Substantia nigra (tissue), 51 donors: ENCODE measurements at places on chromosomes 12 and 14.

DNA sequence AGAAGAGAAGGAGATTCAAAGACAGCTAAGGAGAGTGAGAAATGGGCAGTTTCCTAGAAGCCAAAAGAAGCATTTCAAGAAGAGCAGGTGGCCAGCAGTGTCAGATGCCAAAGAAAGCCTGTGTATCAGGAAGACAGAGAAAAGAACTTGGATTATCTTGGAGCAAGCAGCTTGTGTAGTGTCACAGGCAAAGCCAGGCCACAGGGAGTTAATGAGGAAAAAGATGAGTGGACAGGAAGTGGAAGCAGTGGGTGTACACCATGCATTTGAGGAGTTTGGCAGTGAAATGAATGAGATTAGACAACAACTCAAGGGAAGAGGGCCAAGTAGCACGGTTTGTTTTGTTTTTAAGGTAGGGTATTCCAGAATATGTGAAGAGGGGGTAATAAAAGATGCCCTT lies 5.6 kb upstream of the MYH7 start:
- DNase-seq: no peak

DNA sequence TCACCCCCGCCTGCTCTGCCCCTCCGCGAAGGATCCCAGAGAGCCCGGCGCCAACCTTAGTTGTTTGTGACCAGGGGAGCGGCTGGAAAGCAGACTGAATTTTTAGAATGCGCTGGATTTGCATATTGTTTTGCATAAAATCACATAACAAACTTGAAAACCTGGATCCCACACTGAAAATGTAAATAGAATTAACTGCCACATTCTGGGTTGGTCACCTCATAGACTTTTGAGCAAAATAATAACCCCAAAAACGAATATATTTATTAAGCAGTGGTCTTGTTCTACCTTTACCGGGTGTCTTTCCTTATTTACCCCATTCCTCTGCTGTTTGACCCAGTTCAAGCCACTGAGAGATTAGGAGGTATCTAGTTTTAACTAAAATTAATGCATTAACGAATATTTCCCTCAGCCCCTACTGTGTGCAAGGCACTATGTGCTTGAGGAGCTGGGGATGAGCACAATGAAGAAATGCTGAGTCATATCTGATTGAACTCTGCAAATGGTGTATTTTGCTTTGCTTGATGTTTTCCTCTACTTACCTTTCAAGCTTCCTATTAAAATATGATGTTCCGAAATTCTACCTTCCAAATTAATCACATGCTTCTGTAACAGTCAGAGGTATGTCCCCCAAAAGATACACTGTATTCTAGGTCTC lies 438 bp upstream of the EGLN3 start:
- no peak for DNase-seq

GRCh38 chr14:26926585-26926984 lies 328.8 kb upstream of the NOVA1 start:
- no peak for DNase-seq

DNA sequence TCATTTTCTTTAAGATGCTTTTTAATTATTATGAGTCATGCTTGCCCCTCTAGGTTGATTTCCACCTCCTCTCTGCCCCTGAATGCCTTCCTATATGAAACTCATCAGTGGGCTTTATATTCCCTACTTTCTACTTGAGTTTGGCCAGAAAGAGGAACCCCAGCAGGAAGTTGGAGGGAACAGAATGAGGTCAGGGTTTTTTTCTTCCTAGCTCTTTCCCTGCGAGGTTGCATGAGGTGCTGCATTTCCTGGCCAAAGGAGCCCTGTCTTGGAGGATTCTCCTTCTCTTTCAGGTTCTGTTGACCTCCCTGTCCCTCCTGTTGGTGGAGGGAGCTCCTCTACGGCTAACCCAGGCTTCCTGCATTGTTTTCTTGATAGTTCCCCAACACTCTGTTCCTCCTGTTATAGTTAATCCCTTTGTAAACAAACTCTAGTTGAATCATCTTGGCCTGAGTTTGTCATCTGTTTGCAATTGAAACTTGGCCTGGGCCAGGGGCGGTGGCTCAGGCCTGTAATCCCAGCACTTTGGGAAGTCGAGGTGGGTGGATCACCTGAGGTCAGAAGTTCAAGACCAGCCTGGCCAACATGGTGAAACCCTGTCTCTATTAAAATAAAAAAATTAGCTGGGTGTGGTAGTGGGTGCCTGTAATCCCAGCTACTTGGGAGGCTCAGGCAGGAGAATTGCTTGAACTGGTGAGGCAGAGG lies 15.3 kb upstream of the SPIC start:
- no peak for DNase-seq

- DNase-seq: no peak
Observed at GRCh38 chr12:113231235-113232088, 10.2 kb downstream of the TPCN1 start.

DNA sequence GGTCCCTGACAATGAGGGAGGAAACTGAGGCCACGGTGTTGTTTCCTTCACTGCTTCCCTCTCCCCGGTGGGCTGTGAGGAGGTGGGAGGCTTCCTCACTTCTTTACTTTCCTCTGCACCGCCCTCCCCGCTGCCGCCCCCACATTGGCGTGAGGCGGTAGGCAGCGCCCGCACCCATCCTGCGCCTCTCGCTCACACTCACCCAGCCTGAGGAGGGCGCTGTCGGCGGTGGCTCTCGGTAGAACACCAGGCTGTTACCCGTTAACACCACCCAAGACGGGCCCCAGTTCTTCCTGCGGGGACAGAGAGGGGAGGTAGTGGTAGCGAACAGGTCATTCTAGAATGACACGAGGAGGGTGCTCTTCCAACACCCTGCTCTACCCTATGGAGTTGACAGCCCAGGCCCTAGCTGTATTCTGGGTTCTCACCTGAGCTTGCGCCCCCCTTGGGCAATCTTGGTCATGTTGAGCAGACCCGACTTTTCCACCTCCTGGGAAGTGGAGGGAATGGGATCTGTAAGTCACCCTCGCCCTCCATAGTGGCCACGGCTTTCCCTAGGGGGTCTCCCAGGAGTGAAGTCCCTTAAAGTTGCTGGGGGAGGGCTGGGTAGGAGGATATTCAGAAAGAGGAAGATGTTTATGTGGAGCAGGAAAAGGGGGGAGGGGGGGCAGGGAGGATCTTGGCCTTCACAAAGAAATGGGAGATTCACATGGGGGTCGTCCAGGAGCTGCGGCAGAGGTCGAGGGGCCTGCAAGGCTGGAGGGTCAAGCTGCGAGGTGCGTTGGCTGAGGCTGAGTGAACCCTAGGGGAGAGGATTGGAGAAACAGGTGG lies 3.3 kb downstream of the ARHGAP9 start:
- no peak for DNase-seq

GRCh38 chr12:2412305-2412643 lies 359.5 kb downstream of the CACNA1C start:
- DNase-seq: no peak

- no peak for DNase-seq
Observed at GRCh38 chr14:60327447-60328331, 78.7 kb downstream of the PPM1A start.

- DNase-seq: no peak
Observed at GRCh38 chr14:57086271-57087162, 182.2 kb downstream of the EXOC5 start.

DNA sequence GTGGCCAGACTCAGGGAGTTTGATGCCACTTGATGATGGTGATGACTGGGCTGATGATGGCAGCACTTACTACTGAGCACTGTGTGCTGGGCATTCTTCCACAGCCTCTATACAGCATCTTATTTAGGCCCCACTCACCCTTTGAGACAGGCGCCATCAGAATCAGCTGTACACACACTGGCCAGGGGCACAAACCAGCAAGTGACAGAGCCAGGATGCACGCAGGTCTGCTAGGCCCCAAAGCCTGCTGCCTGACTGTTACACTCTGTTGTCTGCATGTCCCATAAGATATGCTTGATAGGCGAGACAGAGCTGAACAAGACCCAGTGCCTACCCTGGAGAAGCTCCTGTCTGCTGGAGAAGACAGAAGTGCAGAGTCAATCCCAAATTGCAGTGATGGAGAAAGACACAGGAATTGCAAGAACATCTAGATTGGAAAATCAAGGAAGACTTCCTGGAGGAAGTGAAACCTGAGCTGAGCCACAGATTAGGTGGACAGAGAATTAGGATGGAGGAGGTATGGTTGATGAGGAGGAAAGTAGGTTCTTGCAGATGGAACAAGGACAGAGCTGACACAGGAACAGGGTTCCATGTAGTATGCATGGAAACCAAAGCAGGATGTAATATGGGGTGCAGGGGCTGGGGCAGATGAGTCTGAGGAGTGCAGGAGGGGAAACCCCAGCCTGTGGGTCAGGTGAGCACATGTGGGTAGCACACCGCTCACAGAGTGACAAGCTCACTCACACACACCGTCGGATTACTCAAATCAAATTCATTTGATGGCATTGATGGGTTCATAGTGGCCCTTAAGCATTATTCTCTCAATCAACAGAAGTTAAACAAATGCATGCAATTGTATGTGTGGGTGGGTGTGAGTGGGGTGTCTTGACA lies 117.3 kb downstream of the BEGAIN start:
- DNase-seq: no peak

- no peak for DNase-seq
Observed at GRCh38 chr12:24364921-24365320, 415.5 kb upstream of the SOX5 start.

DNA sequence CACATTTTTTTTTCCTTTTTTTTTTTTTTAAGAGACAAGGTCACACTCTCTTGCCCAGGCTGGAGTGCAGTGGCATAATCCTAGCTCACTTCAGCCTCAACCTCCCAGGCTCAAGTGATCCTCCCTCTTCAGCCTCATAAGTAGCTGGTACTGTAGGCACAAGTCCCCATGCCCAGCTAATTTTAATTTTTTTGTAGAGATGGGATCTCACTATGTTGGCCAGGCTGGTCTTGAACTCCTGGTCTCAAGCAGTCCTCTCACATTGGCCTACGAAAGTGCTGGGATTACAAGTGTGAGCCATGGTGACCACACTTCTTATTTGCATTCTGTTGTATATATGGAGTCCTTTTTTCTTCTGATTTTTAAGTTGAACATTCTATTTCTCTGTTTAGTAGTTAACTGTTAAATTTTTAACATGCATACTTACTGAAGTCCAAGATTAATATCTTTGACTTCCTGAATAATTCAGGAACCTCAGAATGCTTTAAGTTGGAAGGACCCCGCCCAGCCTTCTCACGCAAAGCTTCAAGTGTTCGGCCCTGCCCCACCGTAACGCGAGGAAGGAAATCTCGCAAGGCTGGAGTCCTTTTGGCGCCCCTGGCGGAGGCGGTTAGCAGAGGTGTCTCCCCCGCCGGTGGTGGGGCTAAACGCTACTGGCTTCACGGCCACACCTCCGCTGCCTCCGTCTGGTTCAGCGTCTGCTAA lies 21.6 kb downstream of the SPATS2 start:
- DNase-seq: no peak

DNA sequence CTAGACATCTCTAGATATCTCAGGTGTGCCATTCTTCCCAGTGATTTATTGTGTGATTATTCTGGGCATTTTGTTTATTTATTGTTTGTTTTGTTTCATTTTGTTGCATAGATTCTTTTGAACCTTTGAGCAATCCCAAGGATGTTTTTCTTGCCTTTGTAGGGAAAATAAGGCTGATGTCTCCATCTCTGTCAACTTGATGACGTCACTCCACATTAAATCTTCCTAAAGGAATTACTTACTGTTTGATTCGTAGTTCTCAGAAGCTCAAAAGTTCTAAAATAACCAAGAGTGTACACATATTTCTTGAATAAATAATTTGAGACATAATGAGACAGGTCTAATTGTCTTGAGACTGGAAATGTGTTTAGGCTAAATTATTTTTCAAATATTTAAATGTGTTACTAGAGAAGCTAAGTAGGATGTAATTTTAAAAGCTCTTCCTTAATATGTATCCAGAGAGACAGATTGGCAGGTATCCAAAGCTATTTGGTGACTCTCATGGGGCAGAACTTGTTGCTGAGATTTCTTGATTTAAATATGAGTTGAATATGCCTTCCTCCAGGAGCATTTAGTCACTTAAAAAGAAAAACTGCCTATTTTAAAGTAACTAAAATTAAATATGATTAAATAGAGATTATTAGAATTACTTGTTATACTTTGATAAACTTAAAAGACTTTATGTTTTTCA lies 128.7 kb downstream of the CNTN1 start:
- no peak for DNase-seq

- DNase-seq: no peak
Observed at GRCh38 chr14:83909507-83909906, 1620.4 kb upstream of the FLRT2 start.

DNA sequence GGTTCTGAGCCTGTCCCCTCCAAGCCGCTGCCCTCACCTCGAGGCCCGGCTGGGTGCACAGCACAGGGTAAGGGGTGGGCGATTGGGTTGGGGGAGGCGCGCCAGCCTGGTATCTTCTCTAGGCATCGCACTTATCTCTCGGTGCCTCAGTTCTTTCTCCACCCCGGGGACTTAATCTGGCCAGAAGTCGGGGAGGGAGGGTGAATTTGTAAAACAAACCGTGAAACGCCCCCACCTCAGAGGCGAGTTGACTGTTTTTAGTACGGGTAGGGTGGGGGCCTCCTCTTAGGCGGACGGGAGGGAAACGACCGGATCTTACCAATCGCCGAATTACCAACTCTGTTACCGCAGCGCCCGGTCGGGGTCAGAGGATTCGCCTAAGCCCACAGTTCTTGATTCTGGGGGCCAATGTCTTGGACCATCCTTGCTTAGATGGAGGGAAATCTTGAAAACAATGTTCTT lies 1.4 kb upstream of the TBX3 start:
- no peak for DNase-seq

DNA sequence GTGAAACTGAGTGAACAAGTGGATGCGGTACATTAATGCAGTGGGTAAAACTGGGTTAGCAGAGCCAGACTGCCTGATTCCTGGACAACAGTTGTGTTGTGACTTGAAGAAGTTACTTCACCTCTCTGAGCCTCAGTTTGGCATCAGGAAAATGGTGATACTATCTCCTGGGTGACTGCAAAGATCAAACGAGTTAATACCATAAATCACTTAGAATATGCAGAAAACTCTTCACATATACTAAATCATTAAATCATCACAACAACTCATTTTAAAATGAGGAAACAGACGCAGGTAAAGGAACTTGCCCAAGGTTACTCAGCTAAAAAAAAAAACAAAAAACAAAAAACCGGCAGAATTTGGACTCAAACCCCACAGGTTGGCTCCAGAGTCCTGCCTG lies 811 bp downstream of the MTERF2 start:
- no peak for DNase-seq

- DNase-seq: no peak
Observed at GRCh38 chr14:68214431-68214830, 394.9 kb downstream of the RAD51B start.

DNA sequence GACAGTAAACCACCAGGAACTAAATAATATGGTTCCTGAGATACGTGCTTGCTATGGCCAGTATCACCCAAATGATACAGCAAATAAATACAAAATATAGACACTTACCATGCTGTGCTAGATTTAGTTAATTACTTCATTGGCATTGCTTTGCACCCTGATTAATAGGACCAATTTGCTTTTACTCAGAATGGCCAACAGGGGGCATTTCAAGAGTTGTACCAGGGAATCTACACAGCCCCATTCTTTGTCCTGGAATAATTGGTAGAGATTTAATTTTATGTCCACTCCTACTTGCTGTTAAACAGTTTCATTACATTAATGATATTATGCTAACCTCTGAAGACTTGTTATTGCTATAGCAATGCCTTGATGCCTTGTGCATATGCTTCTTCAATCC lies 280.8 kb downstream of the RERGL start:
- DNase-seq: no peak

- DNase-seq: peak; percentile 22
Observed at GRCh38 chr14:56855891-56856461, 45.7 kb upstream of the OTX2 start.

GRCh38 chr14:51792809-51793208 lies 67.6 kb upstream of the GNG2 start:
- no peak for DNase-seq

- DNase-seq: no peak
Observed at GRCh38 chr12:59149995-59150642, 229.8 kb upstream of the LRIG3 start.
